Fibroblast of mammary gland (primary cell): ENCODE measurements at places on chromosomes 12 and 14.

DNA sequence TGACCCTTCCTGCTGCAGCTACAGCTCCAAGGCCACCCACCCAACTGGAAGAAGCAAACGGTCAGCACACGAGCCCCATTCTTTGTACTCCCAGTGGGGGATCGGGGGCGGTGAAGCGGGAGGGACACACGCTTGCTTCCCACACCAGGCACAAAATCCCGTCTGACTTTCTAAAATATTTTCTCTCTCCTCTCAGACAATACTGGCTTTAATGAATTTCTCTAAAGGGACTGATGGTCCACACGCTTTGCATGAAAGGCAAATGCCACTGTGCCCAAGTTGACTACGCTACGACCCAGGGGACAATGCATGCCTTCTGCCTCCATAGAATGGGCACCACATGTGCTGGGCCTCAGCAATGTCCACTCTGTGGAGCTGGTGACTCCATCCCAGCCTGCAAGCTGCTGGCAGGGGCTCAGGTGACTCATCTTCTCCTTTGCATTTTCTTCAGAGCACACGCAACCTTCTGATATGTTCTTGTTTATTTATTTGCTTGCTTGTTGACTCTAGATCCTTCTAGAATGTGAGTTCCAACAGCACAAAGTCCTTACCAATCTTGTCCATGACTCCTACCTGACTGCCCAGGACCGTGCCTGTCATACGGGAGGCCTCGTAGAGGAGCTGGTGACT, 15.6 kb downstream of the SYNE3 start:
- peak; percentile 93 for DNase-seq

- DNase-seq, result peak; percentile 10
These were observed 162.4 kb downstream of the C12orf75 start for GRCh38 chr12:105492591-105493545.

DNA sequence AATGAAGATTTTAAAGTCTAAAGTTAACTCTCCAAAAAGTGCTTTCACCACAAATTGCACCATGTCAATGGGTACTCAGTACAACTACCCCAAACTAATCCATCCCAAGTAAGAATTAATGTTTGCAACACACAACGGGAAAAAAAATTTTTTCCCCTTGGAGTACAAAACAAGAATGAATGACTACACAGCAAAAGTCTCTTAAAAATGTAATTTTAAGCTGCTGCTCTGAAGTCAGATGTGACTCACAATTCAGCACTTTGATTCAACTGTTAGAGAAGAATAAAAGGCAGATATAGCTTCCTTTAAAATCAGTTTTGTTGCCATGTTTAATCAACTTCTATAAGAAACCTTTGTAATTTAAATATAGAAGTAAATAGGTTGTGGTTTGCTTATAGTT, 42.5 kb upstream of the VPS33A start:
- peak; percentile 6 for DNase-seq

GRCh38 chr14:99026471-99026870, 245.5 kb downstream of the BCL11B start:
- no peak for DNase-seq

GRCh38 chr14:77243853-77244252, 27.2 kb downstream of the NGB start:
- no peak for DNase-seq

GRCh38 chr14:25389948-25390347, 340.0 kb upstream of the STXBP6 start:
- DNase-seq, result peak; percentile 44

GRCh38 chr12:28156804-28157203, 33.5 kb upstream of the CCDC91 start:
- no peak for DNase-seq

- peak; percentile 79 for DNase-seq
These were observed 12.4 kb upstream of the SMUG1 start for GRCh38 chr12:54201001-54201794.

DNA sequence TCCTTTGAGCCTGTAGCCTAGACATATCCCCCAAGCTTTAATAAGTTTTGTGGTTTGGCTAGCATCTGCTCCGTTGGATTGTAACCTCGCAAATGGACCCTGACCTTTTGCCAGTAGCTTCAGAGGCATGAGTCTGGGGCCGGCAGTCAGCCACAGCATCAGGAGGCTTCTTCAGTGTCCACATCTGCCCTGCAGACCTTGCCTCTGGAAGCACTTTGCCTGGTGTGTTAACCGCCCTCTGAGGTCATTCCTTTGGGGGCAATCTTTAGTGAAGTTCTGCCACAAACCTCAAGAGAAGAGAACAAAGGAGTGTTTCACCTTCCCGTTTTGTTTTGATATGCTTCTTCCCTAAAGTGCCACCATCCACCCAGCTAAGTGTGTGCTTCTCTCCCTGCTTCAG, 71.4 kb downstream of the GNS start:
- DNase-seq, result peak; percentile 70

DNA sequence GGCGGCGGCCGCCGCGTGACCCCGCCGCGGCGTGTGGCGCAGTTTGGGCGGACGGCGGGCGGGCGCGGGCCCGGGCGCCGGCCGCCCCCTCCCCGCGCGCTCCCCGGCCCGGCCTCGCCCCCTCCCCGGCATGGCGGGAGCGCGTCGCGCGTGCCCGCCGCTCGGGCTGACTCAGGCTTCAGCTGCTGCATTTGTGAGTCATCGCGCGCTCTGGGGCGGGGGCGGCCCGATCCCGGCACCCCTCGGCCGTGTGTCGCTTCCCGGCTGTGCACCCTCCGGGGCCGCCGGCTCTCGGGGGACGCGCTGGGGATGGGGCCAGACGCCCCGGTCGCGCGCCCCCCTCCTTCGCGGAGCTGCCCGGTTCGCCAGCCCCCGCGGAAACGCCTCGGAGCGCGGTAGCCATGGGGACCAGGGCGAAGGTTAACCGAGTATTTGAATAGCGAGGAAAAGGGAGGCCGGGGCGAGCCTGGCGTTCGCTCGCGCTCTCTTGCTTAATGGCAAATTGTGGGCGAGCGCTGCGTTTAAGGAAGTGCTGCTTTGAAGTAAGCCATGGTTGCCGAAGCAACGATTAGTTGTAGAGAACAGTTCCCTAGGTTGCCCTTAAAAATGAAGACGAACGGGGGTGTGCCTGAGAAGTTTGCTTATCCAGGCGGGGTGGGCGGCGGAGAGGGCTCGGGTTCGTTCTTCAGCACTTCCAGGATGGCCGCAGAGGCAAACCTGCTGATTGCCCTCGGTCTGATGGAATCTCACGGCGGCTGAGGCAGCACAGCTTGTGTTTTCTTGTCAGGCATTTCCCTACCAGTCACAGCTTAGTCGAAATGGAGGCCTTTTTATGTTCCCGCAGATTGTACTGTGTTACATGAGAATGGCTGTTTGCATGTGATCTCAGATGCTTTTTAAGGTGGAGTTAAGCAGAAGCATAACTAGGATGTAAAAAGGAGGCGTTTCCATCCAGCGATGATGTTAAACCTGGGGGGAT, 896 bp downstream of the EIF5 start:
- peak; percentile 74 for DNase-seq
